ENCODE measurements at places on chromosomes 12 and 14.

GRCh38 chr14:67395876-67396189 lies 16.1 kb downstream of the PLEK2 start:
- DNase-seq: no peak

- no peak for DNase-seq
These were observed 72.2 kb downstream of the R3HDM2 start for GRCh38 chr12:57358646-57359045.

GRCh38 chr14:103846543-103847450 lies 578 bp downstream of the PPP1R13B start:
- DNase-seq: no peak

DNA sequence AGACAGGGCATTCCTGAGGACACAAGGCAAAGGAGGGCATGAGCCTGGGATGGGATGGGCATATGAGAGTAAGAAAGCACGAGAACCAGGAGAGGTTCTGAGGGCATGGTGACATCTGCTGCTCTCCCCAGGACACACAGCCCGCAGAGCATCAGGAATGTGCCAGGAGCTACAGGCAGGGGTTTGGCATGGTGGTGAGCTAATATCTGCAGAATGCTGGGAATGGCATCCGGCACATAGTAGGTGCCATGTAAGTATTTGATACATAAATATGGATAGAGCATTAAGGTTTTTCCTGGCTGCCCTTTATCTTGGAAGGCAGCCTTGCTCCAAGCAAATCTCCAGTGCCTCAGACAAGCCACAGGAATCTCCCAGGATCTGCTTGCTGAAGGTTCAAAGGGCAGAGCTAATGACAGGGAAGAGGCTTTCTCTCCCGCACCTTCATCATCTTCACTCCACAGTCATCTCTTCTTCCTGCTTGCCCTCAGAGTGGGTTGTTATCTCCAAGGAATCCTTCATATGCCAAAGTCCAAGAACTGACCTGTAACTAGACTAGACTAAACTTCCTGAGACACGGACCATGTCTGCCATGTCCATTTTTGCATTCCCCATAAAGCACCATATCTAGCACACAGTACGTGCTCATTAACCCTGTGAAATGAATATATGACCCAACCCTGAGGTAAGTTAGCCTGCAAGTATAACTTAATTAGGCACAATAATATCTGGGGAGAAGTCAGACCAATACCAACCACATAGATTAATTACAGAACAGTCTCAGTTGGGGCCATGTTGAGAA lies 62.0 kb upstream of the SCN8A start:
- DNase-seq: no peak

DNA sequence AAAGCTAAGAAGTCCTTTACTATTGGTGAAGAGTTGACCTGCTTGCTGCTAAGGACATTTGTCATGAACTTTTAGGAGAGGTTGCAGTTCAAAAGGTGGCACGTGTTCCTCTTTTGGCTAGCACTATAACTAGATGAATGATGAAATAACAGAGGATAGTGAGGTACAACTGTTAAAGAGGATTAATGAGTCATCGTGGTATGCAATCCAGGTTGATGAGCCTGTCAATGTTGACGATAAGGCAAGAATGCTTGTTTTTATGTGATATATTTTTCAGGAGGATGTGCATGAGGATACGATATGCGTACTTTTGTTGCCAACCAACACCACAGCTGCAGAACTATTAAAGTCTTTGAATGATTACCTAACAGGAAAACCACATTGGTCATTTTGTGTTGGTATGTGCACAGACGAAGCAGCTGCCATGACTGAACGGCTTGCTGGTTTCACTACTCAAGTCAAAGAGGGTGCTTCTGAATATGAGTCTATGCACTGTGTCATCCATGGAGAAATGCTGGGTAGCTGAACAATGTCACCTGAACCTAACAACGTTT lies 10.6 kb downstream of the CEP128 start:
- DNase-seq: peak; percentile 77

DNA sequence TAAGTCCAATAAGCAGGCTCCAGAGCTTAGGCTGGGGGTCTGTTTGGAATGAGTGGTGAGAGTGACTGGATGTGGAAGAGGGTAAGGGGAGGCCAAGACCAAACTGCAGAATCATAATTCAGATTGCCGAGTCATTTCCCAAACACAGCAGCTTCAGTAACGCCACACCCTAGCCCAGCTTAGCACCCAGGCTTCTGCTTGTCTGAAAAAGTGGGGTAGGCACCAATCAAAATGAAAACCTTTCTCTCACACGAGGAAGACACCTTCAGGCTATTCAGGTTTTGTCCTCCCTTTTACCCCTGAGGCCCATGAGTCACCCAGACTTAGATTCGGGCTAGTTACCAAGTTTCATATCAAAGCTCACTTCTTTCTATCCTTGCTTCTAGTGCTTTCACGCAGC lies 306.1 kb downstream of the DAD1 start:
- no peak for DNase-seq

DNA sequence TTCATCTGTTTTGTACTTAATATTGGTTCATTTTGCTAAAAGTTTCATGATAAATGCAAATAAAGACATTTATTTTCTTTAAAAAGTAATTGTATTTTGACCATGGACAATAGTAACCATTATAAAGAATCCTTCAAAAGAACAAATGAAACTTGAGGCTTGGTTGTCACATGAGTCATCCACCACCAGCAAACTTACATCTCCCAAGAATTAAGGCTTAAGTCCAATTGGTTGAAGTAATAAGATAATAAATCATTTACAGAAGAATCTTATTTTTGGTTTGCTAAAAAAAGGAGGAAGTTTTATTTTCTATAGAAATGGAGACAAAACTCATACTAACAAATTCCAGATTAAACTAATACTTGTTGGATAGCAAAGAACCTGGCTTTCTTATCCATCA lies 84.8 kb upstream of the KITLG start:
- DNase-seq: peak; percentile 33

DNA sequence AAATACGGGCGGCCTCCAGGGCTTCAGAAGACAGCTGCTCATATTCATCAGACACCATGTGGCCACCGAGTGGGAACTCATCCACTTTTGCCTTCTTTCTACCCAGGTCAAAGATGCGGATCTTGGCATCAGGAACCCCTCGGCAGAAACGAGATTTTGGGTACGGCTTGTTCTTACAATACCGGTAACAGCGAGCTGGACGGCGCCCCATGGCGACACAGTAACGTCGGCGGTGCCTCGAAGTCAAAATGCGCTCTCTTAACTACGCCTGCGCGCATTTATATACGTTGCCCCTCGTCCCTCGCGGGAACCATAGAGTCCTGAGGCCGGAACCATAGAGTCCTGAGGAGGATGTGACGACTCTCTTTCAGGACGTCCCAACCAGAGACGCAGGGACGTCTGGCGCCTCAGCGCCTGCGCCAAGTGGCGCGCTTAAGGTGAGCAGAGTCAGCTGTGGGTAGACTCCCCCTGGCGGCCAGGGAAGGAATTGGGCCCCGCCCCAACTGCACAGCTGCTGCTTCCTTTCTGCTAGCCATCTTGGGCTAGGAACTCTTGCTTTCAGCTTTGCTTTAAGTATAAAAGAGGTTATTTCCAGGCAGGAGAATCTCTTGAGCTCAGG lies at the start of gene RPL10L:
TSS of gene RPL10L (minus strand) at position 256 of the 619 bp plus-strand sequence. CDS start at position 211, 45 bp downstream.
- DNase-seq: no peak

Data from fibroblast of skin of left quadriceps (primary cell).